RWPE1 (cell line): ENCODE measurements at places on chromosomes 7 and 10.

DNA sequence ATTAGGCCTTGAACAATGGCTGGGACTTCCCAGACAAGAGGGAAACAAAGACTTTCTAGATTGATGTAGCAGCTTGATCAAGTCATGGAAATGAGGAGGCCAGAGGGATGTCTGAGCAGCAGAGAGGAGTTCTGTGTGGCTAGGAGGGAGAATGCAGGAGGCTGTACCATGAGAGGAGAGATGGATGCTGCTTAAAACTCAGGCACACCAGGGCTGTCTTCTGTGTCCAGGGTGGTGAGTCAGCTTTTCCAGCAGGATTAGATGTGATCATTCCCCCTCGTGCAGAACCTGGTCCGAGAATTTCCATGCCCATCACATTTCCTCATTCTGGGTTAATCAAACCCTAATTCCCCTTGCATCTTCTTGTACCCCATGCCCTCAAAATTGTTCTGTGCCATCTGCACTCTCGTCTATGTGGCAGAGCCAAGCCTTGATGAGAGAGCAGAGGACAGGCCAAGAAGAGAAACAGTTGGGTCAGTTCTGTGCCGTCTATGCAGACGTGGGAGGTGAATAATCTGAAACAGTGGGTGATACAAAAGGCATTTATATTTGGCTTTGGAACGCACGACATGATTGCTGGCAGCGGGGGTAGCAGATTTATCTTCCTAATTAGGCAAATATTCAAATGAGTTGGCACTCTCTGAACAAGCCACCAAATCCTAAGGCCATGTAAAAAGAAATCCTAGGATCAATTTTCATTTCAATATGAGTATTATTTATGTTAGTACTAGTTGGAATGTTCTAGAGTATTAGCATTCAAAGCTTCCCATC is 160.7 kb downstream of the TMEM178B start:
- DNase-seq, result no peak

DNA sequence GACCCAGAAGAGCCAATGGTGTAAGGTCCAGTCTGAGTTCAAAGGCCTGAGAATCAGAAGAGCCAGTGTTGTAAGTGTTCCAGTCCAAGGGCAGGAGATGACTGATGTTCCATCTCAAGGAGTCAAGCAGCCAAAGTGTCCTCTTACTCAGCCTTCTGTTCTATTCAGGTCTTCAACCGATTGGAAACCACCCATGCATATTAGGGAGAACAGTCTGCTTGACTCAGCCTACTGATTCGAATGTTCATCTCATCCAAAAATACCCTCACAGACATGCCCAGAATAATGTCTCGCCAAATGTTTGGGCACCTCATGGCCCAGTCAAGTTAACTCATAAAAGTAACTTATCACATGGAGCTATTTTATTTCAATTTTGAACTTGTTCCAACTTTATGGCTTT is 2.9 kb upstream of the WDFY4 start:
- no peak for DNase-seq

- DNase-seq, result no peak
These were observed 98.7 kb downstream of the CDK6 start for GRCh38 chr7:92737706-92738105.

DNA sequence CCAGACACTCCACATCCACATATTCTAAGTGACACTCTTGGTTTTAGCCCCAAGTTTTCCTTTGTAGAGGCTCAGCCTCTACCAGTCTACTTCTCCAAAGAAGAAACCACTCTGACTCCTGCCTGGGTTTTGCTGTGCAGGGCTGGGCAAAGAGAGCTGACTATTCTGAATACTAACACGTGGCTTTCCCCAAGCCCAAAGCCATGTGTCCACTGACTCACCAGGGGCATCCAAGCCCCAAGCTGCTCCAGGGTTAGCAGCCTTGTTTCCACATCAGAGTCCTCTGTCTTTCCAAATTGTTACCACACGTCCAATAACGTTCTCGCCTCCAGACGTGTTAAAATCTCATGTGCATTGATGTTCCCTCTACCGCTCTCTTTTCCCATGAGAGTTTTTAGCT is 8.7 kb downstream of the GALNTL5 start:
- no peak for DNase-seq
